NCI-H1105 (cell line): ENCODE measurements at places on chromosomes 3 and 15.

DNA sequence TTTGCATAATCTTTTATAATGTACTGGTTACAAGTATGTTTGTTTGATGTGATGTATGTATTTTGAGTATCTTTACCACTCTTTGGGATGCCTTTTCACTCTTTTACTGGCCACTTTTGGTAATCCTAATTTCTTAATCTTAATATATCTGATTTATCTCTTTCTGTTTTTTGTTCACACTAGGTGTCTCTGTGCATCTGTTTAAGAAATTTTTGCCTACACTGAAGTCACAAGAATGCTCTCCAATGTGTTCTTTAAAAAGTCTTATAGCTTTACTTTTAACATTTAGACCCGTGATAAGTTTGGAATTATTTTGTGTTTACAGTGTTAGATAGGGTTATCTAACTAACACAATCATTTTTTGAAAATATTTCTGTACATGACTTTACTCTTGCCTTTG is 659.1 kb downstream of the SI start:
- DNase-seq, result no peak

DNA sequence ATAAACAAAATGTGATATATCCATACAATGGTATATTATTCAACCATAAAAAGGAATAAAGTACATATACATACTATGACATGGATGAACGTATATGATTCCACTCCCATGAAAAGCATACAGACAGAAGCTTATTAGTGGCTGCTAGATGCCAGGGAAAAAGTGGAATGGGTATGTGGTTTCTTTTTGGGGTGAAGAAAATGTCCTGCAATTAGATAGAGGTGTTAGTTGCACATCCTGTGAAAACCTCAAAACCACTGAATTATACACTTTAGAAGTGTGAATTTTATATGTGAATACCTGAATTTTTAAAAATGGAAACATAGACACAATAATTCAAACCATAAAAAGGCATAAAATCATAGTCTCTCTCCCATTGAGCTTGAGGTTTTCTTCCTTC is 11.2 kb downstream of the DENND6A start:
- DNase-seq, result no peak

DNA sequence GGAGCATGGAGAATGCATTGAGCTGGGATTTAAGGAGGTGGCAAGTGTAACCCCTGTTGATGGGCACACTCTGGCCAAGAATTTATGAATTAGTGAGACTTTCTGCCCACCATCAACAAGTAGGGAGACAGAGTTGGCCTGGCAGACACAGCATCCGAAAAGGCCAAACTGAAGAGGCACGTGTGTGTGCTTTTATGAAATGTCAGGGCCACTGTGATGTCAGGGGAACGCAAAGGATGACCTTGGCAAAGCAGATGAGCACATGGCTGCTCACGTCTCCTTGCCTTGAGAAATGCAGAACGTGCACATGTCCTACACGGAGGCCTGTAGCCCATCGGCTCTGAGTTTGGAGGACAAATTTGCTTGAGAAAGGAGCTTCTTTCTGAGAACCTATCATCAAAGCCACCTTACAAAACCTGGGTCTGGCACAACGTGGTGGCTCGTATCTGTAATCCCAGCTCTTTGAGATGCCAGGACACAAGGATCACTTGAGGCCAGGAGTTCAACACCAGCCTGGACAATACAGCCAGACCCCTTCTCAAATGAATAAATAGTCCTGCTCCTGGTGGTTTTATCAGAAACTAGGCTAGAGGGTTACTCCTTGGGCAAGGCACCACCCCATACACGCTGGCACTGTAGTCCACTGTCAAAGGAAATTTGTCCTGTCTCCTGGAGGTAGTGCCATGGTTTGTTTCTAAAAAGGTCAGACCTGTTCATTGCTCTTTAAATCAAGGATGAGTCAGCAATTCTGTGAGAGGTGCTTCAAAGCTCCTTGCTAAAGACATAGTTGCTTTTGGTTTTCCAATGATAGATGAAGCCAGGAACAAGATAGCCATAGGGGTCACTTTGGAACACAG is 941 bp upstream of the SH3BP5 start:
- no peak for DNase-seq

DNA sequence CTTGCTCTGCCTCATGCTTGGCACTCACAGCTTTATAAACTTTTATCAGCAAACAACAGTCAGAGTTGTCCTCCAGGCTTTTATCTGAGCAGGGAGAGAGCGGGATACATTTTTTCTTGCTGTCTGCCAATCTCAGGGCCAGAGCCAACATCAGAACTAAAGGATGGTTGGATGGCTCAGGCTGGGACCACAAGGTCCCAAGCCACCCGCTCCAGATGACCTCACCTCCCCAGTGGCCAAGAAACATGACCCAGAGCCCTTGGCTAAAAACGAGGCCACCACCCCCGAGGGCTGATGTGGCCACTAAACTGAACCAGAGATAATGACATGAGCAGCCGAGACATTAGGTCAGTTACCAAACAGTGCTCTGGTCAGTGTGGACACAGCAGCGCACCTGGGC is 18.8 kb upstream of the SPATA12 start:
- DNase-seq, result no peak

DNA sequence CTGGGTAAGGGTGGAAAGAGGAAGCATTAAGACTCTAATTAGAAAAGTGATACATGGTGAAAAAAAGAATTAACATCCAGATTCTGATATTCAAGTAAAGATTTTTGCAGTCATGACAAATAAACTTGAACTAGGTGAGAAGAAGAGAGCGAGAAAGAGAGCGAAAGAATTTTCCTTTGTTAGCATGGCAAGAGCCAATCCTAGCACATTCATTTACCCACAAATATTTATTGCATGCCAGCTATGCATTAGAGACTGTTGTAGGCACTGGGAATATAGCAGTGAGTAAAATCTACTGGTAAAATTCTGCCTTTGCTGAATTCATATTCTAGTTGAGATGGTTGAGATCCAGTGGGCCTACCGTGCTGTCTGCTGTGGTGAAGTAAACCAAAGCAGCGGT is 177.9 kb upstream of the DPH6 start:
- DNase-seq, result no peak

- DNase-seq, result no peak
These were observed 32.3 kb upstream of the MFSD1 start for GRCh38 chr3:158769549-158769948.

DNA sequence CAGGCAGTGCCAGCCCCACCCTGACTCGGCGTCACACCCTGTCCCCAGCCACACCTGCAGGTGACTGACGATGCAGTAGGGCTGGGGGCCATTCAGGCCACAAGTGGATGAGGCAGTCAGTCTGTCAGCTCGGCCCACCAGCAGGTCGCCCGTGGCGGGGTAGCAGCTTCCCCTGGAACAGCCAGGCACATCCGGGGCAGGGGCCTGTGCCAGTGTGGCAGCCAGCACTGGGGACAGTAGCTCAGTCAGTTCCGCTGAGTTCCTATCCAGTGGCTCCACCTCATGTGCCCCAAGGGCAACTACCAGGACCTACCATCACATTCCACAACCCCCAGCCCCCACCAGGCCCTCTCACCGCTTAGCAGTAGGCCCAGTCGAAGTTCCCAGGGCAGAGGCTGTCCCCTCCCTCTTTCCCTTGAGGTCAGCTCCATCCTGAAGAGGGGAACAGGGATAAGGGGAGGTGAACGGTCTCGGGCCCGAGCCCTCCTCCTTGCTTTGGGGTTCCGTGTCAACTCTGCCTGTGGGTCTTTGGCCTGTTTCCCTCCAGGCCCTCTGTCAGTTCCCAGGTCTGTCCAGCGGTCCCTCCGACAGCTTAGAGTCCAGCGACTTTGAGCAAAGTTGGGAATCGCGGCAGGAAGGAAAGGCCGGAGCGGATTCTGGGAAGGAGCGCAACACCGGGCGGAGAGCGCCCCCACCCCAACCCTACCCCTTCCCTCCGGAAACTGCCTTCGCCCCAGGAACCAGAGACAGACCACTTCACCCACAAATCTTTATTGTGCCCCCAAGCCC is at the start of gene LAMB2:
TSS of gene LAMB2 (minus strand) at position 614 of the 789 bp plus-strand sequence. CDS start at position 431, 183 bp downstream.
- peak; percentile 10 for DNase-seq

DNA sequence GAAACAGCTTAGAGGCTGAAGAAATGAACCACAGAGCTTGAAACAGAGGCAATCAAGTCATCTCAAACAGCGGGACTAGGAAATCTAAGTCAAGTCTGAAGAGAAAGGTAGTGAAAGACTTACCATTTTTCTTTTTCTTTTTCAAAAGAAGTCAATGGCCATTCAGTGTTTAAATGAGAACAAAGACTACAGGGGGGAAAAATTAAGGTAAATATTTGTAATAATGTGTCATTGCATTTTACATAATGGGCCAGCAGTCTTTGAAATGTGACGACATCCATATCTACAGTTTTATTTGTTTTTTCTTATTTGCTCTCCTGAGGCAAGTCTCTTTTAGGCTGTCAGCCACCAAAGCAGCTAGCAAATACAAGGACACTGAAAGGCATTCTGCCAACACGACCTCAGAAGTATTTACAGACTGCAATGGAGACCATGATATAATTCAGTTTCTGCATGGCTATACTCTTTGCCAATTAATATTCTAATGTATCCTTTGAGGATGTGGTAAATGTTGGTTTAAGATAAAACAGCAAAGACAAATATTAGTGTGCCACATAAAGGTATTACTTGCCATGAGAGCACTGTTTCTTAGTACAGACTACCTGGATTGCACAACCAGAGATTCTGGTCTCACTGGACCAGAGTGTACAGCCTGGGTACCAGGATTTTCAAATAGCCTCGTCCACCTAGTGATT is 307.0 kb upstream of the THBS1 start:
- no peak for DNase-seq

GRCh38 chr3:82085851-82086475 is 324.5 kb upstream of the GBE1 start:
- no peak for DNase-seq

- DNase-seq, result no peak
These were observed 58.2 kb upstream of the FLNB start for GRCh38 chr3:57949785-57950615.

GRCh38 chr15:76201536-76202255 is 109.6 kb downstream of the ETFA start:
- DNase-seq, result no peak

GRCh38 chr3:81300324-81300927 is 461.0 kb downstream of the GBE1 start:
- DNase-seq, result no peak

- DNase-seq, result no peak
These were observed 671.5 kb upstream of the GRM7 start for GRCh38 chr3:6189384-6189783.
